ENCODE measurements at places on chromosomes 3 and 15.
A peak's percentile ranks its signal among the peaks of the same experiment; 100 is the strongest.

GRCh38 chr15:24318981-24319380 lies 356.6 kb upstream of the NPAP1 start:
- no peak for DNase-seq

GRCh38 chr15:25208735-25209134 lies 230.1 kb downstream of the UBE3A start:
- no peak for DNase-seq

- DNase-seq = no peak
These were observed 131.2 kb upstream of the CGNL1 start for GRCh38 chr15:57245130-57245529.

DNA sequence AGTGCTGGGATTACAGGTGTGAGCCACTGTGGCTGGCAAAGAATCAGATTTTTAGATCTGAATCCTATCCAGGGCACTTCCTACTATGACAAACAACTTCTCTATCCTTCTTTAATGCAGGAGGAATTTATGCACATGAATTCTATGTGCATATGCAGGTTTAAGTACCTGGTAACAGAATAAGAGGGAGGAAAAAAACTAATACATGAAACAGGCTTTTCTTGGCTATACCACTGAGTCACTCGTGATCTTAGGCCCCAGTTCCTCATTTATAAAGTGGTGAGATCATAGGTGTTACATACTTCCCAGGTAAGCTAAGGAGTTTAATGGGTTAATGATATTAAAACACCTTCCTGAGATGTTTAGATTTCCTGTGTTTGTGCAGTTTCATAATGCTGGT lies 108.2 kb downstream of the TP63 start:
- DNase-seq = no peak

GRCh38 chr3:17623464-17623863 lies 119.0 kb downstream of the TBC1D5 start:
- DNase-seq = no peak

GRCh38 chr3:135994708-135995337 lies 29.3 kb downstream of the PPP2R3A start:
- DNase-seq = no peak

DNA sequence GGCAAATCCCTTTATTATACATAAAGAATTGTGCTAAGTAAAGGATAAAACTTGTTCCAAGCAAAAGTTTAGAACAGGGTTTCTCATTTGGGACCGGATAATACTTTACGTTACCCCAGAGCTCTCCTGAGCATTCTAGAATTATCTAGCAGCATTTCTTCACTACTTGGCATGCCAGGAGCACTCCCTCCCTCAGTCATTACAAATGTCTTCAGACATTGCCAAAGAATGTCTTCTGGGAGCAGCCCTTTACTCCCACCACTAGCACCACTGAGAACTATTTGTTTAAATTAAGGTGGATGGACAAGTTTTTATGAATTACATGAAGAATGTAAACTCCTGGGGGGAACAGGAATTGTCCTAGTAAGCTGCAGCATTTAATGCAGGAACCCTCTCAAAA lies 516.4 kb downstream of the GBE1 start:
- no peak for DNase-seq

DNA sequence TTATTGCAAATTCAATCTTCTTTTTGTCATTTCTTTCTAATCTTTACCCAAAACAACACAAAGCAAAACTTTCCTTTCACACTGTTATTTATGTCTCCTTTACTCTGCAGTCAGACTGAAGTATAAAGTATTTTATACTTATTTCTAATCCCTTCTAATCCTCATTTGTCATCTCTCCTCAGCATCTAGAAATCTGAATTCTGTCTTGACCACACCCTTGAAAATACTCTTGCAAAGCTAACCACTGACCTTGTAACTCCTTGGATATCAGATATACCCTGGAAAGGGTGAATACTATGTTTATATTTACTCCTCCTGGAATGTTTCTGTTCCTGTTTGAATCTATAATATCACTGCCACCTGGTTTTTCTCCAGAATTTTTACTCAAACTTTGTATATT lies 481.1 kb downstream of the ZNF385D start:
- DNase-seq = no peak

GRCh38 chr3:65597226-65597951 lies 441.3 kb downstream of the MAGI1 start:
- DNase-seq = no peak

- peak; percentile 27 for DNase-seq
These were observed 72.6 kb downstream of the NPTN start for GRCh38 chr15:73560501-73561117.

- DNase-seq = peak; percentile 88
These were observed 61.4 kb downstream of the UMPS start for GRCh38 chr3:124791639-124792151.

GRCh38 chr15:36161771-36162212 lies 417.6 kb upstream of the CDIN1 start:
- DNase-seq = no peak

DNA sequence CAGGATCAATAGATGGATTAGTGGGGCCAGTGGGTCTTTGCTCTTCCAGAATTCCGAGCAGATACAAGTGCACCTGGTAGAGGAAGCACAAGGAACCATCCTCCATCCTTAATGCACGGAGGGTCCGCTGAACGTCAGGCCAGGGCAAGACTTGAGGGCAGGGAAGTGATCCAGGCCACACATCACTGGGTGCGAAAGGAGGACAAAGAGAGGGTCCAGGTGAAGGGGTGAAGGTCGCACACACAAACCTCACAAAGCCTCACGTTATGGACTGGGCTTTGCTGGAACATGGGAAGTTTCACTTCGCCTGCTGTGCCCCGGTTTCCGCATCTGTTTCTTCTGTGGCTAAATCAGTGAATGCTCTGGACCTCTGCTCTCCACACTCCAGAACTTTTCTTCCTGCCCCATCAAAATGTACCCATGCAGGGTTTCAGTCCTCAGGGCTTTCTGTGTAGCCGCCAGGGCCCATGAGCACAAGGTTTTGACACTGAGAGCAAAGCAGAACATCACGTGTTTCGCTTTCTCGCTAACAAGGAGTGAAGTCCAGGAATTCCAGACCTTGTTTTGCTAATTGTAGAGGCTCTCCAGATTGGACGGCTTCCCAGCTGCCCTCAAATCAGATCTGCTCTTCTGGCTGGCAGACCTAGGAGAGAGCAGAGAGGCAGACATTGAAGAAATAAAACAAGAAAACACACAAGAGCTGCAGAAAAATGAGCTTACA lies 56.3 kb downstream of the KLF15 start:
- DNase-seq = no peak

DNA sequence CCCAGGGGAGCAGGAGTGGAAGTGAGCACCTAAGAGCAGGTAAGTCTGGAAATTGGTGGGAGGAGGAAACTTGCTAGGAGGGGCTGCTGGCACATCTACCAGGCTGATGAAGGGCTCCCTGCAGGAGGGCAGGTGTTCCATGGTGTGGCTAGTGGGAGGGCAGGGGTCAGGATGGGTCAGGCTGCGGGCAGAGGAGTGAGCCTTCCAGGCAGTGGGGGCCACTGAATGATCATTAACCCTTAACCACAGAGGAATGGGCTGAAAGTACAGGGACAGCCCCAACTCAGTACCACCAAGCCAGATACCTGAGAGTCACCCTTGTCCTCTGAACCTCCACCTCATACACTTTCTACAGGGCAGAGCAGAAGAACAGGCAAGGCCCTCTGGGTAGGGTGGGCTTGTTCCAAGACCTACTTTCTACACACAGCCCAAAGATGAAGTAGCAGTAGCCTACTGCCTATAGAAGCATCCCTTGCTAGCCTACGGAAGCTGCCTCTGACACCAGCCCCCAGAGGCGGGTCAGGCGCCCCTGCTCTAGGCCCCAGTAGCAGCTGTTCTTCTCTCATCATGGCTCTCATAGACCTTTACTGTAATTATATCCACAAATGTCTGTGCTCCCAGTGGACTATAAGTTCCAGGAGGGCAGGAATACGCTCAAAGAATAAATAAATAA lies 4.6 kb downstream of the RAB6B start:
- no peak for DNase-seq

DNA sequence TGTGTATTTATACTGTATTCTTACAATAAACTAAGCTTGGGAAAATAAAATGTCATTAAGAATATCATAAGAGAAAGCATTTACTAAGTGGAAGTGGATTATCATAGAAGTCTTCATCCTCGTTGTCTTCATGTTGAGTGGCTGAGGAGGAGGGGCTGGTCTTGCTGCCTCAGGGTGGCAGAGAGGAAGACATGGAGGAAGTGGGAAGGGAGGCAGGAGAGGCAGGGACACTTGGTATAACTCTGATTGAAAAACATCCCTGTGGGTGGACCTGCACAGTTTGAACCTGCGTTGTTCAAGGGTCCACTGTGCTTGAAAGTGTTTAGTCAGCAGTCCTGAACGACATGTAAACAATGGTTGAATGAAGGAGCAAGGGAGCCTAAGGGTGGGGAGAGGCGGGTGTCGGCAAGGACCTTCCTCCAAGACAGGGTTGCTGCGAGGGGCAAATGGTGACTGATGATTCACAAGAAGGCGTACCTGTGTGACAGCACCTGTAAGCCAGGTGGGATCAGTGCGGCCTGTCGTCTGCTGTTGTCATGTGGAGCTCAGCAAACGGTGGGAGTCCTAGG lies 103.8 kb upstream of the KLF13 start:
- no peak for DNase-seq

DNA sequence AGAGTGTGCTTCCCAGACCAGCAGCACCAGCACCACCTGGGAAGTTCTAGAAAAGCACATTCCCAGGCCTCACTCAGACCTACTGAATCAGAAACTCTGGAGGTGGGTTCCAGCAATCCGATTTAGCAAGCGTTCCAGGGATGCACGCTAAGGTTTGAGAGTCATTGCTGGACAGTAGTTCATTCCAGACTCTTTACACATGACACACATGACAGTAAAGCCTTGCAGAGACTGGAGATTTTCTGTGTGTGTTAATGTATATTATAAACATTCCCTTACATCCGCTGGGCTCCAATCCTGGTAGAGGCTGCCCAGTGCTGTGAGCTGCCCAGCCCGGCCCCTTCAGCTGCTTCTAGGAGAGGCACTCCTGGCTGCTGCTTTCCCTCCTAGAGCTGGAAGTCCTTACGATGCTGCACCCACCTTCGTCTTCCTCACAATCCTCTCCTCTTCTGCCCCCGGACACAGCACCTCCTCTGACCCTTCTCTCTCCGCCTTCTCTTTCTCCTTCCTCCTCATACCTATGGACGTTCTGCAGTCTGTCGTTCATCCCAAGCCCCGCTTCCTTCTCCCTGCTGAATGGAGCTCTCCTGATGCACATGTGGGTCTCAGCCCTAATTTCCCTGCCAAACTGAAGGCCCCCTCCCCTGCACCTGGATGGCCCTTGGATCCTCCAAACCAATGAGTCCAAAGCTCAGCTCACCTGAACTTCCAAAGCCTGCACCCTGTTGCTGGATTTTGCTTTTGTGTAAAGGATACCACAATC lies 44.4 kb downstream of the ITGA11 start:
- no peak for DNase-seq

Data from brain pericyte (primary cell).